Renal cortical epithelial cell (primary cell): ENCODE measurements at places on chromosomes 13 and 19. TPM values are rescaled to one million over a fixed set of nuclear protein-coding genes. Genes with fewer than 3 reads are reported as not detected.

GRCh38 chr13:41835871-41836270 lies 125.0 kb downstream of the VWA8 start:
- no peak for DNase-seq

DNA sequence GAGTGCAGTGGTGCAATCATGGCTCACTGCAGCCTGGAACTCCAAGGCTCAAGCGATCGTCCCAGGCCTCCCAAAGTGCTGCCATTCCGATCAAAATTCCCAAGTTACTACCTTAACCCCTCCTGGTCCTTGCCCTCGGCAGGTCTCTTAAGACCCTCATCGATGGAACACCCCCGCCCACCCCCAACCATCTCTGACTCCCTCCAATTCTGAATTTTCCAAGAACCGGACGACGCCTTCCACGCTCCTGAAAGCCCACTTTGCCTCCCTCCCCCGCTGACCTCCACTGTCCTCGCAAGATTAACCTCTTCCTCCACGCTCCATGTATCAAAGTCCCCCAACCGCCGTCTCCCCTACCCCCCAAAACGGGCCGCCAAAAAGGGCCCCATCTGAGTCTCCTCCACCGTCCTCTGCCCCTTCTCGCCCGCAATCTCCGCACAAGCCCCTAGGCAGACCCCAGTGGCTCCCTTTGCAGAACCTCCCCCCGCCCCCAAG lies 539 bp downstream of the DAPK3 start:
- no peak for DNase-seq

DNA sequence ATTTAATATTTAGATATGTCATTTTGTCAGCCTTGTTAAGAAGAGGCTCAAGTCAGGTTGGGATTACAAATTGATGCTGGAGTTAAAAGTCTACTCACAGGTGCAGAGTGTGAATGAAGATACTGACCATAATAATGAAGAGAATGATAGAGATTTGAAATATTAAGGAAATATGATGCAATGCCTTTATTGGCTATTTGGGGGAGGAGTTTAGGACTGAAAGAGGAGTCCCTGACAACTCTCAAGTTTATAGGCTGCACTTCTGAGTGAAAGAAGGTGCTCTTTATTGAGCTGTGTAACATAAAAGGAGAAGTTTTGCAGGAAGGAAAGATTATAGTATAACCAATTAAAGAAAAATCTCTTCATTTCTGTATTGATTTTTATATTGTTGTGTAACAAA lies 827.7 kb upstream of the PCDH9 start:
- DNase-seq: no peak

GRCh38 chr13:71864986-71865873 lies 1.8 kb downstream of the DACH1 start:
- DNase-seq: no peak

DNA sequence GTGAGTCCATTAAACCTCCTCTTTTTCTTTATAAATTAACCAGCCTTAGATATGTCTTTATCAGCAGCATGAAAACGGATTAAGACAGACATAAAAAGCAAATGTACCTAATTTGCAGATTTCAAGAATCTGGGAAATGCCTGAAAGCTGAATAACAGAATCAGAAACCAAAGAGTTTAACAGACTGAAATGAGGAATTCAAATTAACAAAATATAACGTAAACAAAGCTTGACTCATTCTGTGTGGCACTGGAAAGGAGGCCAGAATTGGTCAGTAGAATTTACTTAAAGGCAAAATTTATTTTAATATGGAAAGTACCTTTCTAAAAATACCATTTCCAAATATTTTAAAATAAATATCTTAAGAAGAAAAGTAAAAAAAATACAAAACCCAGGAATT lies 540.6 kb upstream of the HTR2A start:
- no peak for DNase-seq

DNA sequence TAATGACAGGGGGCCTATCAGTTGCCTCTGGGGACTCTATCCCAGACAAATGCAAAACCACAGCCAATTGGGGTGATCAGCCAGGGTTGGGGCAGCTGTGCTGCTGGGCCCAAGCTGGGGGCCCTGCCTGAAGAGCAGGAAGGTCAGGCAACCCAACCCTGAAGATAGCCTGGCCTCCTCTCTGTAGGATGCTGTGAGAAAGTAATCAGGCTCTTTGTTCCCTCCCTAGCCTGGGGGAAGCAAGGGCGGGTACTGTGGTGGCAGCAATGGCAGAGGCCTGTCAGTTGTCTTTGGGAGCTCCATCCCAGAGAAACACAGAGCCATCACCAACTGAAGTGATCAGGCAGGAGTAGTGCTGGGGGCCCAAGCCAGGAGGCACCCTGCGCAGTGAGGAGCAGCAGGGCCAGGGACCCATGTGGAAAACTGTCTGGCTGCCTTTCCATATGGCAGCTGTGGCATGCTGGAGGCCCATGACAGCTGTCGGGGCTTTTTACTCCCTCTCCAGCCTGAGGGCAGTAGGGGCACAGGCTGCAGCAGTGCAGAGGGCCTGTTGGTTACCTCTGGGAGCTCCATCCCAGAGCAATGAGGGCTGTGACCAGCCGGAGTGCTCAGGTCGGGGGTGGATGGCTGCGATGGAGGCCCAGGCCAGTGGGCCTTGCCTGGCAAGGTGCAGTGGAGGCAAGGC lies 73.6 kb upstream of the ATP12A start:
- no peak for DNase-seq

GRCh38 chr13:101204270-101205020 lies 211.9 kb downstream of the NALCN start:
- DNase-seq: no peak

- DNase-seq: no peak
Observed at GRCh38 chr13:30816736-30817135, 81.4 kb downstream of the ALOX5AP start.

DNA sequence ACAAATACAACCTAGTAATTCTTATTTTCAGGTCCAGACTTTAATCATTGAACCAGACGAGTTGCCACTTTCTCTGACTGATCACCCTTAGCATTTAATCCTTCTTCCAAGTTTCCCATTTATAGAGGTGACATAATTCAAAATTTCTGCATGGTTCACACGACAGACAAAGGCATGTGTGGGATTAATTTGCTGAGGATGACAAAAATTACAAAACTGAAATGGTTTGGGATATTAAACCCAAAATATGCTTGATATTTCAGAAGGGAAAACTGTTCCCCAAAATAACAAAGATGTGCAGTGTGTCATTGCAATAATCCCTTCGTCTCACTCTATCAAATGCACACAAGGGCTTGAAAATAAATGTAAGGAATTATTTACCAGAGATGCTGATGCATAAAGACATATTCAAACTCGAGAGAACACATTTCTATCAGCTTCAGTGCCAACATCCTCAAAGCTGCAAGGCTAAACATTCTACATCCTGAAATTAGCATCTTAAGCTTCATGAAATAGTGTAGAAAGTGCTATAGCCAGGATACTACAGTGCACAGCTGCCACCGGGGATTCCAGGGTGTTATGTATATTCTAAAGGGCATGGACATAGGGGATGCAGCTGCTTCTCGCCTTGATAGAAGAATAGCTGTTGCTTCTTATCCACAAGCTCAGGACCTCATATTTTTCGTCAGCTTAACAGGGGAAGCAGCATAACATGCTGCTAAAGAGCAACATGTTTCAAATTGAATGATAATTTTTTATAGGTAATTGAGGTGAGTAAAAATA lies 198.7 kb upstream of the SLITRK1 start:
- no peak for DNase-seq

GRCh38 chr13:114281351-114282040 lies at the start of gene UPF3A:
Gene UPF3A, plus strand, starts transcription at chr13:114281601. Its CDS starts 39 bp downstream, at chr13:114281640.
- DNase-seq: peak; percentile 56

- no peak for DNase-seq
Observed at GRCh38 chr19:46760363-46760762, 14.1 kb upstream of the STRN4 start.

GRCh38 chr19:4977299-4978174 lies 8.6 kb downstream of the KDM4B start:
- DNase-seq: peak; percentile 25

DNA sequence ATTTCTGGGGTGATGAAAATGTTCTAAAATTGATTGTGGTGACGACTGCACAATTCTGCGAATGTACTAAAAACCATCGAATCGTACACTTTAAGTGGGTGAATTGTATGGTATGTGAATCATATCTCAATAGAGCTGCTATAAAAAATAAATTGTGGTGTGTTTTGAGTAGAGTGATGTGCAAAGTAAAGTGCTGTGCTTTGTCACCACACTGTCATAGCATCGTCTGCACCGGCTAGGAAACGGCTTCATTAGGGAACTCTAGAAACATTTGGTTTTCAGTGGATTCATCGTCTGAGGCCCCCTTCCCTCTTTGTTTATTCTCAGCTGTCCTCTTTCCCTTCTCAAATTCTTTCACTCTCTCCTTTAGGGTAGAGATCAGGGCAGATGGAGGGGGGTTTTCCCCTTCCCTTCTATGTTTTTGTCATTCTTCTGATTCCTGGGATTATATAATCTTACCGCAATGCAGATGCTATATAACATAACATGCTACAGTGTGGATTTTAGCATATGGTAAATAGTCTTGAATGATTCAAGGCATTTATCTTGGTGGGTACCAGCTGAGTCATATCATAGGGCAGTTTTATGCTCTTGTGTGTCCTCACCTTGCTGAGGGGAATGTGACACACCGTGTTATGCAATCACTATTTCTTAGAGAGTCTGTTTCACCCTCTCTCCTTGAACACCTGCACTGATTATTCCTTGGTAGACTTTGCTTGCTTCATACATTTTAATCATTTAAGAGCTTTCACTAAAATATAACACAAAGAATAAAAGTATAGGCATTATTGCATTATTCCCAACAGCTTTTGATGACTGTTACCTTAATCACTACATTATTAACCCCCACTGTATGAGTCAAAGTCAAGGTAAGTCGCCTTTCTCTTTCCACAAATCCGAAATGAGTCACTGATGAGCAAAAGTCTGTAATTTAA lies 239.4 kb downstream of the DCLK1 start:
- DNase-seq: peak; percentile 89

GRCh38 chr19:54704928-54705327 lies 19.3 kb upstream of the KIR3DL3 start:
- DNase-seq: no peak

DNA sequence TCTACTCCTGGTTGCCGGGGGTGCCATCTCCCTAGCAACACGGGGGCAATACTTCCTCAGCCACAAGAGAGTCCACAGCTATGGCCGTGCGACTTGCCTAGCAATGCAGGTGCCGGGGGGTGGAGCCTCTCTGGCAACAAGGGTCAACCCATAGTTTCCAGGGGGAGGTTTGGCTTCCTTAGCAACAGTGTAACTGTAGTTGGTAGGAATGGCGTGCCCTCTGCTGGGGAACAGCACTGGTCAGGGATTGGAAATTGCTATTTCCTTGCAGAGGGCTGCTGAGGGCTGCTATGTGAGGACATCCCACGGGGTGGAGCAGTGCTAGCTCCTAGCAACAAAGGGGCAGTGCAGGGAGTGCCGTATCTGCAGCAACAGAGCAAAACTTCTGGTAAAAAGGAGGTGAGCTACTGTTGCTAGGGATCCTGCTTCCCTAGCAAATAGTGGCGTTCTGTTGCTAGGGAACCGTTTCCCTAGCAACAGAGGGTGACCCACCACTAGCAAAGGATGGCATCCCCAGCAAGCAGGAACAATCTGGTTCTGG lies 7.0 kb upstream of the TMC4 start:
- peak; percentile 76 for DNase-seq

DNA sequence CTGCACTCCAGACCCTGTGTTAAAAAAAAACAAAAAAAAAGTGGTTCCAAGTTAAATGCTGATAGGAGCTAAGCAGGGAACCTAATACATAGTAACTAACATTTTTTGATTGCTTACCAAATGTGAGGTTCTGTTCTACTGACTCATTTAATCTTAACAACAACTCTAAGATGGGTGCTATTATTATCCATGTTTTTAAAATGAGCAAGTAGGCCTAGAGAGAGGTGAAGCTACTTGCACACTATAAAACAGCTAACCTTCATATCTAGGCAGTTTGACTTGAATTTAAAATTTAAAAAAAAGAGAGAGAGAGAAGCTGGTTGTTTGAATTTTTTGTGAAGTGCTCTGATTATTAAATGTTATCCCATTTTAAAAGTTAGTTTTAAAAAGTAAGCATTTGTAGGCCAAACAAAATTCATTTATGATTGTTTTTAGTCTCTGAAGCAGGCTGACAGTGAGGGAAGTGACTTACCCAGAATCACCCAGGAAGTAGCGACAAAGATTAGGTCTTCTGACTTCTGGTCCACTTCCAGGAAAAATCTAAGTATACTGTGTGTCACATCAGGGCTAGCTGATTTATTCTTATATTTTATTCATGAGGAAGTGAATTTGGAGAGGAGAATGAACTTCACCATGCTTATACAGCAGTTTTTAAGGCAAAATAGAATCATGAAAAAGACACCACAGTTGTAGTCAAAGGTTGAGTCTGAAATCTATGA lies 2.4 kb downstream of the SIGLECL1 start:
- no peak for DNase-seq

GRCh38 chr19:39444598-39445195 lies 685 bp upstream of the SUPT5H start:
- no peak for DNase-seq

- DNase-seq: no peak
Observed at GRCh38 chr13:98965325-98965724, 12.5 kb downstream of the DOCK9 start.

GRCh38 chr19:31255174-31255799 lies 93.9 kb downstream of the TSHZ3 start:
- no peak for DNase-seq

Gene EEF1AKMT1
- total RNA-seq: 4.5 and 8.8 TPM in 2 replicates

Gene ZNF626
- total RNA-seq: 21.4 and 22.5 TPM in 2 replicates

Gene SH2D3A
- total RNA-seq: 5.1 and 34.6 TPM in 2 replicates

Gene IGSF23
- total RNA-seq: 0.17 and 2.7 TPM in 2 replicates

Gene CXCL17
- not detected in 2 replicates for total RNA-seq

Gene PPM1N
- 0.75 and 1.0 TPM in 2 replicates for total RNA-seq

Gene SYT3
- total RNA-seq: 0.40 TPM in 1 of 2 replicates, not detected in the other

Gene C5AR2
- total RNA-seq: 0.30 TPM in 1 of 2 replicates, not detected in the other

Gene CCDC8
- 14.1 and 30.7 TPM in 2 replicates for total RNA-seq
